ENCODE measurements at places on chromosomes 12 and 14.
A peak's percentile ranks its signal among the peaks of the same experiment; 100 is the strongest.

DNA sequence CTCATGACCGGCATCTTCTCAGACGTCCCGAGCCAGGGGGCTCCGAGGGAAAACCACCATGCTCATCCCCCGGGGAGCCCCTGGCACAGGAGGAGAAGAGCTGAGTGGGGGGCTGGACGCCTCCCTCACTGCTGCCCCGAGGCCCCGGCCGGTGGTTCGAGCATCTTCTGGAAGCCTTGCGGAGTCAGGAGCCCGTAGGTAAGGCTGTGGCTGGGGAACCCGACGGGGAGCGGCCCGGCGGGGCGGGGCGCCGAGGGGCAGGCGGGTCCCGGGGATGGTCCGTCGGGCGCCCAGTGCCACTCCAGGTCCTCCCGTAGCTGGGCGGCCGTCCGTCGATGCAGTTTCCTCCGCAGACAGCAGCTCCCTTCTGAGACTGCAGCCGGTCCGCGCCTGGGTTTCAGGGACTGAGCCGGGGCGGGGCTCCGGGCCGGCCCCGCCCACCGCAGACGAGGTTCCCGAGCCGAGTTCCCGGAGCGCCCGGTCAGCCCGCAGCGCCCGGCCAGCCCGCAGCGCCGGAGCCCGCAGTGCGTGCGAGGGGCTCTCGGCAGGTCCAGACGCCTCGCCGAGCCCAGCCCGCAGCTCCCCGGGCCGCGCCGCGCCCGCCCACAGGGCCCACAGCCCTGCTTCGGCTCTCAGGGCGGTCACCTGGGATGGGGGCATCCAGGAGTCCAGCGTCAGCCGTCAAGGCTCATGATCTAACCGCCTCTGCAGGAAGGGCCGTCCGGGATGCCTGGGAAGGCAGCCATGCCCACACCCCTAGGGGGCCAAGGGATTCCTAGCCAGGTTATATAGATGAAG is at the start of gene PGF:
Gene PGF, minus strand, starts transcription at position 369 of the 798 bp plus-strand sequence. Its CDS starts 355 bp downstream, at position 14.
- DNase-seq: peak; percentile 26

DNA sequence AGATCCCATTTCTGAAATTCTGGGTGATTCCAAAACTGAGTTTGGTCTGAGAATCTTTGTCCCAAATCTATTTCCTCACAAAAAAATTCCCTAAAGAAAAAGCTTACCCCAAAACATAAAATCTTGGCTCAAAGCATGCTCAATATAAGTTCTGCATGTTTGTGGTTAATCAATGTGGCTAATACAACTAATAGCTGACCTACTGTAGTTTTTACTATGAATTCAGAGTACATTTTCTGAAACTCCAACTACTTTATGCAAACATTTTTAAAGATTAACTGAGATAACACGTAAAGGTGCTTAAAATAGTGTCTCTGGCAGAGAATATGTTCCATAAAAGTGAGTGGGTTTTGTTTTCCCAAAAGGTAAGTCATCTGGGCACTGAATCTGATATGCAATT is 133.1 kb downstream of the MED13L start:
- no peak for DNase-seq

DNA sequence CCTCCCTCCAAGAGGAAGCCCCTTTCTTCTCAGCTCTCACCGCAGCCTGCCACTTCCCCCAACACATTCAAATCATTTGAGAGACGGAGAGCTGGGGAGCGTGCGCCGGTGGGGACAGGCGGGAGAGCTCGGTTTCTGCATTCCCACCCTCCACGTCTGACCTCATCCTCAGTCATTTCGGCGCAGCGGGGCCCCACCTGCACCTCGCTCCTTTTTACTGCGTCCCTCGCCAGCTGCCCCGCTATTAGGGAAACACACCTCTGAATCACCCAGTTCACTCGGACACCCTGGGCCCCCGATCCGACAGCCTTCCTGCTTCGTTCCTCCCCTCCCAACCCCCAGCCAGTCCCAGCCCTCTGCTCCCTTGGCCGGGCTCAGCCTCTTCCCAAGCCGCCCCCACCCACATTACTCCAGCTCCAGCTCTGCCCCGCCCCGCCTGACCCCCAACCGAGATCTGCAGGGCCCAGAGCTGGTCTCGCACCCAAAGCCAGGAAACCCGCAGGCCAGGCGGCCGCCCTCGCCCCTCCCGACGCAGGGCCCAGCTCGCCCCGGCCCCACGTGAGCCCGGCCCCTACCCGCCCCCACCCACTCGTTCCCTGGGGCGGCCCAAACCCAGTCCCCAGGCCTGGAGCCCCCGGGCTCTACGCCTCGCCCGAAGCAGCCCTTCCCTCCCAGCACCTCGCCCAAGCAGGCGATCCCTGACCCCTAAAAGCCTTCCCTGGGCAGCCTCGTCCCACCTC is 783 bp downstream of the CORO1C start:
- DNase-seq: peak; percentile 77

DNA sequence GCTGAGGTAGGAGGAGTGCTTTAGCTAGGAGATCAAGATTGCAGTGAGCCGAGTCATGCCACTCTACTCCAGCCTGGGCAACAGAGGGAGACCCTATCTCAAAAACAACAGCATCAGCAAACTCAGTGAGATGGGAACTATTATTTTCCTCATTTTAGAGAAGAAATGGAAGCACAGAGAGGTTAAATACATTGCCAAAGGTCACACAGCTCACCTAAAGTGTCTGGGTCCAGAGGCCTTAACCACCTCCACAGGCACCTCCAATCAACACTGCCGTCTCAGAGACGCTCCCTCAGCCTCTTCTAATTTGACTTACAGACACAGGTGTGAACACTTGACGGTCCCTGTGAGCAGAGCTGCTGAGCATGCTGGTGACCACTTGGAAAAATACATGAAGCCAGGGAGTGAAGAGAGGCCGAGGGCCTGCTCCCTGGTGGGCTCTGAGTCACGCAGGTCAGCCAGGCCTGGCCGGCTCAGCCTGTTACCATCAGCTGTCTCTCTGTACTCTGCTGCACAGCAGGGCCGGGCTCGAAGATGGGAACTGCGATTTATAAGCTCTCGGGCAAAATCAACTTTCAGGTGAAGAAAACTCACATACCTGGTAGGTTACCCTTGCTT is 77.5 kb upstream of the RASSF3 start:
- DNase-seq: no peak

DNA sequence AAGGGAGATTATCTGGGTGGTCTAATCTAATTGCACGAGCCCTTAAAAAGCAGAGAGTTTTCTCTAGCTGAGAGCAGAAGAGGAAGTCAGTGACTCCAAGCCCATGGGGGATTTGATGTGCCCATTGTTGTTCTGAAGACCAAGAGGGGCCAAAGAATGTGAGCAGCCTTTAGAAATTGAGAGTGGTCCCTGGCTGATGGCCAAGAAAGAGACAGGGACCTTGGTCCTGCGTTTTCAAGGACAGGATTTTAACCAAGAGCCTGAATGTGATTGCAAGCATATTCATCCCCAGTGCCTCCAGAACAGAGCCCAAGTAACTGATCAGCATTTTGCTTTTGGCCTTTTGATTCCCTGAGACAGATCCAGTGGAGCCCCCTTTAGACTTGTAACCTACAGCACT is 1353.9 kb downstream of the AACS start:
- no peak for DNase-seq

DNA sequence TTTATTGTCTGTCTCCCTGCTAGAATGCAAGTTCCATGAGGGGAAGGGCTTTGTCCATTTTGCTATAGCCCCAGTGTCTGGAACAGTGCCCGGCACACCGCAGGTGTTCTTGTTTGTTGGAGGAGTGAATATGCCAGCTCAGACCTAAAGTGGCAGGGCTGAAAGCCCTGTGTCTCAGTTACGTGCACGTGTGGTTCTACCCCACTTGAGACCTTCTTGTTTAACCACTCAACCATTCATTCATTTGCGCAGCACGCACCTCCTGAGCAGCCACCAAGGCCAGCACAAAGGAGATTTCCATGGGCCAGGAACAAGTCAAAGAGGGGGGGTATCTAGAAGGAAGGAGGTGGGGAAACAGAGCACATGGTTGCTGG is 338.0 kb upstream of the FKBP4 start:
- DNase-seq: no peak

GRCh38 chr12:107894589-107894988 is 120.1 kb downstream of the ASCL4 start:
- DNase-seq: no peak

DNA sequence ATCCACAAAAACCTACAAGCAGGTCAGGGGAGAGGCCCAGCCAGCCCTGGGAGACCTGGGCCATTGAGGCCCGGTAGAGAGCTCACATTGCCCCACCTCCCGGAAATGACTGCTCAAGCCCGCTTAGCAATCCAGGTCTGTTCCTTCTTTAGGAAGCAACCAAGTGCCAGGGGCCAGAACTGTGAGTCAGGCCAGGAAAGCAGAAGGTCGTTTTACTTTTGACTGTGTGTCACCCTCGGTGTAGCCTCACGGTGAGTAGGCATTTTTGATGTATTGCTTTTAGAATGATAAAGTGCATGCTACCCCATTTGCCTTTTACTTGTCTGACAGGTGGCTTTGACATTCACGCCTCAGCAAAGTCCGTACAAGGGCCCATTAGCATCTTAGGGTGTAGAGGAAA is 25.4 kb upstream of the PWP1 start:
- no peak for DNase-seq

- no peak for DNase-seq
Measured at GRCh38 chr12:82408844-82409243, 50.5 kb downstream of the METTL25 start.

DNA sequence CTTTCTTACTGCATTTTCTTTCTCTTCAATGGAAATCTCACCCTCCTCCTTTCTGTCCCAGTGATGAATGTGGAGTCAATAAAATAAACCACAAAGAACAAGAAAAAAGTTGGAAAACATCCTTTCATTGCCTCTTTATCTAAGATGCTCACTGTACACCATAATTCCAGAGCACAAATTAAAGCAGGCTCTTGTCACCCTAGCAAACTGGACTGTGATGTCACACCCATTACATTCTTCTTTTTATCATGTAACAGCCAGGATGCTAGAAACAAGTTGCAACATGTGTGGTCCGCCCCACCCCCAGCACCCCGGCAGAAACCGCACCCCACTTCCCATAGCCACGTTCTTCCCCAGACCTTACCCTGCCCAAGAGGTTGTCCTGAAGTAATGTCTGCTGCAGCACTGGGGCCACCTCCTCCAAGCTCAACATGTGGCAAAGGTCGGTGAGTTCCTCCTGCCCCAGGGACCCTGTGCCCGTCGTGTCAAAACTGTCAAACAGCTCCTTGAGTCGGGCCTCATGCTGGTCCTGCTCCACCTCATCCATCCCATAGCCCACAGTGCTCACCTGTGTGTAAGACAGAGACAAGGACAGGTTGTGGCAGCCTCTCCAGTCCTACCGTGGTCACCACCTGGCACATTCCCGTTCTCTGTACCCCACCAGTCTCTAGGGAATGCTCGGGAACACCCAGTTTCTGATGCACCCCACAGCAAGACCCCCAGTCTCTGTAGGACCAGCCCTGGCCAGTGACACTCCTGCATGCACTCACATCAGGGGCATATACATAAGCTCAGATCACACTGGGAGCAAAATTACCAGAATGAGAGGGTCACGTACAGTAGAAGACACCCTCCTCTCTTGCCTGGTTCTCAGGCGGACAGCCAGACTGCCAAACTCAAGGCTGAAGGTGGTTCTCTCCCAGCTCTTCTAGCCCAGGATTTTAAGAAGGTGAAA is 9.2 kb downstream of the NIN start:
- peak; percentile 74 for DNase-seq

- no peak for DNase-seq
Measured at GRCh38 chr12:123142518-123142840, 8.4 kb downstream of the PITPNM2 start.

DNA sequence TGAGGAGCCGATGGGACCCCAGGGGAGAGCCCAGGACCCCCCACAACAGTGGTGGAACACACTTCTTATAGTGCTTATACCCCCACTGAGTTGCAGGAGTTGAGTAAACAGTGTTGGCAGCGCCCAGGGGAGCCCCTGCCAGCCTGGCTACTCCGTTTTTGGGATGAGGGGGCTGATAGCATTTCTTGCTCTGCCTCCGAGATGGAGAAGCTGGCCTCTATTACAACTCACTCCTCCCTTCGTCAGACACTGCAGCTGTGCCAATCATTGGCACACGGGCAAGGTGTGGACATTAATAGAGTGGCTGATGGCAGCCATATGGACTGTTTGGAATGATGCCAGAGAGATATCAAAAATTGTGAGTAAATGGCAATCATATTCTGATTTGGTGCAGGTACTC is 94.9 kb upstream of the TMPO start:
- DNase-seq: no peak

GRCh38 chr14:100020629-100021028 is 44.6 kb upstream of the EVL start:
- DNase-seq: no peak

GRCh38 chr12:116161588-116161987 is 115.9 kb downstream of the MED13L start:
- no peak for DNase-seq

GRCh38 chr12:29599381-29599780 is 101.9 kb upstream of the OVCH1 start:
- peak; percentile 46 for DNase-seq

DNA sequence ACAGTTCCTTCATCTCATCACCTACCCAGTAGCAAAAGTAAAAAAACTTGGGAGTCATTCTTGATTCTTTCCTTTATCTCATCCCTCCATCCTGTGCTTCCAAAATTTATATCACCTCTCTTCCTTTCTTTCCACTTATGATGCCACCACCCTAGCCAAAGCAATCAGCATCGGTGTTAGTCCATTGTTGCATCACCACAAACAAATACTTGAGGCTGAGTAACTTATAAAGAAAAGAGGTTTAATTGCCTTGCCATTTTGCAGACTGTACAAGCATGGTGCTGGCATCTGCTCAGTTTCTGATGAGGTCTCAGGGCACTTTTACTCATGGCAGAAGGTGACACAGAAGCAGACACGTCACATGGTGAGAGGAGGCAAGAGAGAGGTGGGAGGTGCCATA is 19.8 kb upstream of the CATSPERB start:
- no peak for DNase-seq

DNA sequence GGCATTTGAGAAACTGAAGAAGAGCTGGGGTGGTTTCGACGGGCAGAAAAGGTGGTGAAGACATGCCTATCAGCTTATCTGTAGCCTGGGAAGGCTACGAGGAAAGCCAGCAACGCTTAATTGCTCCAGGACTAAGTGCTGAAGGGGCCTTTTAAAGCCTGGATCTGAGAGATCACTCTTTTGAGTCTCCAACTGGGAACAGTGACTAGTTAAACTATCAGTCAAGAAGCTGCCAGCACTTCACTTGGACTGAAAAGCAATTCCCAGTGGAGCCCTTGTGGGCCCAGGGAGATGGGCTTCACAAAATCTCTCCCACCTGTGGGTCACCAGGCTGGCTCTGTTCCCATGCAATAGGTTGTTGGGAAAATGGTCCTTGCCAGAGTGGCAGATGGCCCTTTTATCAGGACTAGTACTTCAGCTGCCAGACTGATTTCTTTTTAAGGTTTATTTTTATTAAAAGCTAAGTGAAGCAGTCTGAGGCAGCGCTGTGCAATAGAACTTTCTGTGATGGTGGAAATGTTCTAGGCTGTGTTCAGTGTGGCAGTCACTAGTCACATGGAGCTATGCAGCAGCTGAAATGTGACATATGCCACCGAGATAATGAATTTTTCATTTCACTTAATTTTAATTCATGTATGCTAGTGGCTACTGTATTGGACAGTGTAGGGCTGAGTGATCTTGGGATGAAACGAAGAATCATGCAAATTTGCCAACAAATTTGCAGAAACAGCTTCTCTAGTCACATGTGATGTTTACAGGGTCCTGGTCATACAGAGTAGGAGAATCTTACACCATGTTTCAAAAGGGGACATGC is 276.8 kb downstream of the PCNX1 start:
- no peak for DNase-seq

All from HAP-1 (cell line).